ENCODE measurements at places on chromosomes 16 and 17.

GRCh38 chr16:9050102-9050830 lies 41.2 kb upstream of the HAPSTR1 start:
- no peaks in the 10 kb centered on the region for H3K36me3 ChIP-seq
- no peak for DNase-seq
- no peaks in the 10 kb centered on the region for H3K27me3 ChIP-seq
- H3K4me1 ChIP-seq = no peaks in the 10 kb centered on the region
- no peak overlapping the region for H3K27ac ChIP-seq
- no peak overlapping the region for H3K4me3 ChIP-seq

- no peak overlapping the region for H3K4me3 ChIP-seq
- H3K36me3 ChIP-seq = no peaks in the 10 kb centered on the region
- peaks cover 1% of the 10 kb centered on the region for H3K27me3 ChIP-seq
These were observed 78.1 kb downstream of the GP2 start for GRCh38 chr16:20249211-20249610.

DNA sequence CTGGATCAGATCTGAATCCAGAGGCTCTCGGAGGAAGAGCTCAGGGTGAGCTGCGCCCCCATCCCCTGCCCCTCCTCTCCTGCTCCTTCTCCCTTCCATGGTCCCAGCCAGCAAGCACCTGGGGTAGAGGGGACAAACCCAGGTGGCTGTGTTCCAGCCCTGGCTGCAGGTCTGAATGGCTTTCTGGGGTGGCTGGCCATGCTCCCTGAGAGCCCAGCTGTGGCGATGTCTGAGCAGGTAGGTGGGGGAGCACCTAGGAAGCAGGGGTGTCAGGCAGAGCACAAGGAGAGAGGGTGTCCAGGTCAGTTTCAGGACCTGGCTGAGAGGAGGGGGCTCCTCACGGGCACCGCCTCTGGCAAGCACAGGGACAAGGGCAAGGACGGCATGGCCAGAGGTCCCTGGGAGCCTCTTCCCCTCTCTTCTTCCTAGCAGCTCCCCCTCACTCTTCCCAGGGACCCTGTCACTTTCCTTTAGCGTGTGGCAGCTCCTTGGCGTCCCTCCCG lies 310.0 kb downstream of the SEC14L1 start:
- no peak for DNase-seq
- H3K4me1 ChIP-seq = no peaks in the 10 kb centered on the region
- no peaks in the 10 kb centered on the region for H3K27me3 ChIP-seq

GRCh38 chr17:31678431-31678830 lies 180.6 kb downstream of the COPRS start:
- no peaks in the 10 kb centered on the region for H3K4me1 ChIP-seq
- no peaks in the 10 kb centered on the region for H3K27me3 ChIP-seq
- no peaks in the 10 kb centered on the region for H3K36me3 ChIP-seq
- H3K27ac ChIP-seq = no peak overlapping the region

- no peak overlapping the region for H3K27ac ChIP-seq
- H3K36me3 ChIP-seq = peaks cover 19% of the 10 kb centered on the region
- H3K27me3 ChIP-seq = no peaks in the 10 kb centered on the region
- H3K4me1 ChIP-seq = no peaks in the 10 kb centered on the region
- no peak overlapping the region for H3K4me3 ChIP-seq
These were observed 13.1 kb downstream of the POLR2A start for GRCh38 chr17:7497228-7497627.

- no peak overlapping the region for H3K27ac ChIP-seq
- H3K4me1 ChIP-seq = no peaks in the 10 kb centered on the region
- no peak for DNase-seq
- H3K4me3 ChIP-seq = no peak overlapping the region
- no peaks in the 10 kb centered on the region for H3K27me3 ChIP-seq
These were observed 225.7 kb downstream of the CEP112 start for GRCh38 chr17:65966072-65966695.

DNA sequence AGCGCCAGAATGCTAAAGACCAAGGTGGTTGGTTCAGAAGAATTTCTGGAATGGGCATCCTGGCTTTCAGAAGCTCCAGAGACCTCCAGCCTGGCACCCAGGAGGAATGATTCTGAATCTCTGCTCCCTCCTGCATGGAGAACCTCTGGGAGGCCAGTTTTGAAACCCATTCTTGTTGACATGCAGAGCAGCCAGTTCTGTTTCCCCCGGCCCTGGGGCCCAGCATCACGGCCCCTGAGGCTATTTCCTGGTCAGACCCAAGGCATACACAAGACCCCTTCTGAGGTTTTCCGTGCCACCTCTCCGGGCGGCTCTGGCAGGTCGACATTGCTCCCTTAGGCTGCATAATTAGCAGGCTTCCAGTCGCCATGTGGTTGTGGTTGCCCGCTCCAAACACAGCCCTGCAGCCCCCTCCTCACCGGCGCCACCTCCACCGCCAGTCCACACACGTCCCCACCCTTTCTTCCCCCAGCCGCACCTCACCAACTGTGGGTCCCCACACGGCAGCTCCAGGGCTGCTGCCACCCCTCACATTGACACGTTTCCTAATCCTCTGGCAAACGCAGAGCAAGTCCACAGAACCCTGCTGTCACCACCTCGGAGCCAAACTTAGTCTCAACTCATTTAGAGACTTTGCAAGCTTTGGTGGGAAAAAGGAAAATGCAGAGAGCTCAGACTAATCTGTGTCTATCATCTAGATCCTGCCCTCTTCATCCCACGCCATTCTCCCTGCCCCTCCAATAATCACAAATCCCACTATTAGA lies 367.1 kb downstream of the SOX9 start:
- no peak overlapping the region for H3K4me3 ChIP-seq
- no peaks in the 10 kb centered on the region for H3K4me1 ChIP-seq
- DNase-seq = no peak

- DNase-seq = no peak
- no peaks in the 10 kb centered on the region for H3K27me3 ChIP-seq
- no peak overlapping the region for H3K4me3 ChIP-seq
- H3K27ac ChIP-seq = no peak overlapping the region
- no peaks in the 10 kb centered on the region for H3K4me1 ChIP-seq
These were observed 15.5 kb downstream of the CDH1 start for GRCh38 chr16:68752602-68753001.

DNA sequence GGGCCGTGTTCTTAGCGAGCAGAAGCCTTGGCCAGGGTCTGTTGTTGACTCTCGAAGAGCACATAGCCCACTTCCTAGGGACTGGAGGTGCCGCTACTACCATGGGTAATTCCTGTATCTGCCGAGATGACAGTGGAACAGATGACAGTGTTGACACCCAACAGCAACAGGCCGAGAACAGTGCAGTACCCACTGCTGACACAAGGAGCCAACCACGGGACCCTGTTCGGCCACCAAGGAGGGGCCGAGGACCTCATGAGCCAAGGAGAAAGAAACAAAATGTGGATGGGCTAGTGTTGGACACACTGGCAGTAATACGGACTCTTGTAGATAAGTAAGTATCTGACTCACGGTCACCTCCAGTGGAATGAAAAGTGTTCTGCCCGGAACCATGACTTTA lies 18.5 kb downstream of the RSPRY1 start:
- no peak overlapping the region for H3K4me3 ChIP-seq
- peaks cover 3% of the 10 kb centered on the region for H3K36me3 ChIP-seq
- no peaks in the 10 kb centered on the region for H3K4me1 ChIP-seq
- DNase-seq = no peak
- no peak overlapping the region for H3K27ac ChIP-seq

DNA sequence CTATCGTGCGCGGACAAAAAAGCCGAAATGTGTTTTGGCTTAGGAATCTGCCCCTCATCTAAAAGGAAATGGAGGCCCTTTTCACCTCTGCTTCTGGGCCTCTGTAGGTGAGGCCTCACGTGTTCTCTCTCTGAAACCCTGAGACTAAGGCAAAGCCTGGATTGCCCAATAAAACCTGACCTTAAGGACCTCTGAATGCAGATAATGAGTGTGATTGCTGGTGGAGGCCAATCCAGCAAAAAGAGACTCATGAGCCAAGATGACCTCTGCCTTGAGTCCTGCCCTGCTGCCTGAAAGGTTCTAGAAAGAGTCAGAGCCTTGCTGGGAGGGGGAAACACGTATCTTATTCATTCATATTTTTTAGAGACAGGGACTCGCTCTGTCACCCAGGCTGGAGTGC lies 44.5 kb upstream of the ABR start:
- no peak overlapping the region for H3K27ac ChIP-seq
- DNase-seq = no peak
- H3K36me3 ChIP-seq = no peaks in the 10 kb centered on the region

- H3K27ac ChIP-seq = no peak overlapping the region
- DNase-seq = peak; percentile 76
- H3K4me1 ChIP-seq = no peaks in the 10 kb centered on the region
These were observed 81.1 kb downstream of the MAF start for GRCh38 chr16:79519448-79519847.

- H3K27ac ChIP-seq = no peak overlapping the region
- H3K27me3 ChIP-seq = no peaks in the 10 kb centered on the region
- no peak overlapping the region for H3K4me3 ChIP-seq
- H3K36me3 ChIP-seq = no peaks in the 10 kb centered on the region
These were observed 10.8 kb downstream of the ZNF821 start for GRCh38 chr16:71873199-71873598.

DNA sequence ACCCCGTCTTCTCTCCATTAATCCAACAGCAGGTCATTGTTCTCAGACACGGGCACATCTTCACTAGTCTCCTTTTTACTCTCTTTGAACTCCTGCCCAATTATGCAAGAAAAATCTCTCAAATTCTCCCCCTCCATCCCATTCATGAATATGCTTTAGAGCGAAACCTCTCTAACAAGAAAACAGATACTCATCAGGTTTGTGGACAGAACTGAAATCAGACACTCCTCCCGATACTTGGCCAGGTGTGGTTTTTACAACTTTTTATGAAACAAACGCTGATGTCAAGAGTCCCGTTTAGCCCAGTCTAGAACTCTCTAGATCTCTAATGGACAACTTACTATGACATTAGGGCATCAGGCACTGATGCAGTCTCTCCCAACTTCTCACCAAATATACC lies 40.9 kb downstream of the PIK3R5 start:
- H3K36me3 ChIP-seq = no peaks in the 10 kb centered on the region
- H3K4me3 ChIP-seq = no peak overlapping the region
- H3K4me1 ChIP-seq = no peaks in the 10 kb centered on the region

GRCh38 chr16:1775846-1776671 lies 3.1 kb upstream of the MRPS34 start:
- no peak overlapping the region for H3K4me3 ChIP-seq
- H3K27me3 ChIP-seq = no peaks in the 10 kb centered on the region
- no peaks in the 10 kb centered on the region for H3K36me3 ChIP-seq
- no peak overlapping the region for H3K27ac ChIP-seq
- DNase-seq = no peak

GRCh38 chr16:30041841-30042240 lies 10.8 kb upstream of the TLCD3B start:
- no peak overlapping the region for H3K27ac ChIP-seq
- no peaks in the 10 kb centered on the region for H3K36me3 ChIP-seq
- no peaks in the 10 kb centered on the region for H3K4me1 ChIP-seq
- no peak overlapping the region for H3K4me3 ChIP-seq
- H3K27me3 ChIP-seq = no peaks in the 10 kb centered on the region
- no peak for DNase-seq

DNA sequence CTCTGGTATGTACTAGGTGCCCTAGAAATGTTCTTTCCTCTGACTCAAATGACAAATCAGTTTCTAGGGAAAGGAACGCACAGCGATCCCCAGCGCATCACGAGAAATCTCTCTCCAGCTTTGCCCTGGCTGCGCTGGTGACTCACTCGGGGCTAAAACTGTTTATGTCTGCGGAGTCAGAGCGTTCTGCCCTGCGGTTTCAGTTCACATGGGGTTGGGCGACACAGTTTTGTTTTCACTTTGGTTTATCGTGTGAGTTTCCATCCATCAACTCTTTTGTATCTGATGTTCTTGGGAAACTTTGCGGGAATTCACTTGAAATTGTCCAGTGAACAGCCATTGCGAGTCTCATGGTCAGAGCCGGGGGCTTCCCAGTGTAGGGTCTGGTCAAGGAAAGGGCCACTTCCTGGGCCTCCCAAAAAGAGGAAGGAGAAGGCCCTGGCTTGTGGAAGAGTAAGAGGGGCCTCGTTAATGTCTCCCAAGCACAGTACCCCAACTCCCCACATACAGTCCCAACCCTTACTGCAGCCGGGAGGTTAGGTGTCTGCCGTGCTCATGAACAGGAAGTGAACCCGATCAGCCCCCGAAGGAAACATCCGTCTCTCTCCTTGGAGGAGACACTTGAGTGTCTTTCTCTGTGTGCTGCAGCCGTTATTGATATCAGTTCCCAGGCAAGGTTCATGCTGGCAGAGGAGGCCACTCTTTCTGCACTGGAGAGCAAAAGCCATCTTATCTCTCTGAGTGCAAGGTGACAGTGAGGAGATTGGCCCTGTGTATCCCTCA lies 643.2 kb downstream of the WWOX start:
- peaks cover 3% of the 10 kb centered on the region for H3K4me1 ChIP-seq
- H3K36me3 ChIP-seq = no peaks in the 10 kb centered on the region
- no peak overlapping the region for H3K27ac ChIP-seq

DNA sequence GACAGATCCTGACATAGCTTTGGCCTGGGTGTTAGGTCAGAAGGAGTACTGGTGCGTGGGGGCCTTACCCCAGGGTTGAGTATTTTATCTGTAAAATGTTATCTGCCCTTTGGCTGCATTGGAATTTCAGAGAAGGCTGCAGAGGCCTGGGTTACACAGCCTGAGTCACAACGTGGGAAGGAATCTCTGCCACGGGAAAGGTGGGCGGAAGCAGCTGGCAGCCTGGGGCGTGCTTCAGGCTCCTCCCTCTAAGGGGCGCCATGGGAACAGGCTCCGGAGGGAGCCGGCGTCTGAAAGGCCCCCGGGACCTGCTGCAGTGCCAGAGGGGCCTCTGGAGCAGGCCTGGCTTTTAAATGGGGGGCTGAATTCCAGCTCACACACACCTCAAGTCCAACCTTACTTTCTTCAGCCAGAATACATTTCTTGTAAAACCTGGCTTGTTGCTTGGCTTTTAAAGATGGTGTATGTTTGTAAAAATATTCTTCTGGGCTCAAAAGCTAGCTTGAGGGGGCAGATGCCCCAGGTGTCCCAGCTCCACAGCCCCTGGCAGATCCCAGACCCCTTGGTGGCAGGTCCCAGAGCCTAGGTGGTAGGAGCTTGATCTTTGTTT lies 142.2 kb downstream of the RAB11FIP4 start:
- no peak overlapping the region for H3K4me3 ChIP-seq
- DNase-seq = peak; percentile 69
- no peak overlapping the region for H3K27ac ChIP-seq
- no peaks in the 10 kb centered on the region for H3K4me1 ChIP-seq
- no peaks in the 10 kb centered on the region for H3K36me3 ChIP-seq
- no peaks in the 10 kb centered on the region for H3K27me3 ChIP-seq

DNA sequence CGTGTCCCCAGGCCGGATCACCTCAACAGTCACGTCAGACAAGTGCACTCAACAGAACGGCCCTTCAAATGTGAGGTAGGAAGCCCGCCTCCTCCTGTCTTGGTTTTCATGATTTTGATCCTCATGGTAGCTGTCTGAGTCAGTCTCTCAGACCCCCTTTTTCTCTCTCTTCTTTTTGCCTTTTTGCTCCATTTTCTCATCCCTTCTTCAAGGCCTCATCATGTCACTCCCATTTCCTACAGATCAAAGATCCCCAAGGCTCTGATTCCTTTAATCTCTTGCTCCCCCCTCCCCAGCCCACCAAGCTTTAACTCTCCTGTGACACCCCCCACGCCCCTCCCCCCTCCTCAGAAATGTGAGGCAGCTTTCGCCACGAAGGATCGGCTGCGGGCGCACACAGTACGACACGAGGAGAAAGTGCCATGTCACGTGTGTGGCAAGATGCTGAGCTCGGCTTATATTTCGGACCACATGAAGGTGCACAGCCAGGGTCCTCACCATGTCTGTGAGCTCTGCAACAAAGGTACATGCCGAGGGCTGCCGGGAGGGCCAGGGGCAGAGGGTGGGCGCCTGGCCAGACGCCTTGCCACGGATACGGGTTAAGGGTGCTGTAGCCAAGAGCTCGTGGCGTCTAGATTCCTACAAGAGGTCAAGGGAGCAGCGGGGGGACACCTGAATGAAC lies 2.0 kb downstream of the MAZ start:
- no peaks in the 10 kb centered on the region for H3K36me3 ChIP-seq
- peak; percentile 66 for DNase-seq
- H3K27ac ChIP-seq = no peak overlapping the region
- H3K4me3 ChIP-seq = peak overlapping the region; percentile 1
- H3K4me1 ChIP-seq = no peaks in the 10 kb centered on the region
